HS-5 (cell line): ENCODE measurements at places on chromosomes 11 and 22.

- DNase-seq = peak; percentile 53
Observed at GRCh38 chr11:17790453-17790852, 55.9 kb downstream of the KCNC1 start.

DNA sequence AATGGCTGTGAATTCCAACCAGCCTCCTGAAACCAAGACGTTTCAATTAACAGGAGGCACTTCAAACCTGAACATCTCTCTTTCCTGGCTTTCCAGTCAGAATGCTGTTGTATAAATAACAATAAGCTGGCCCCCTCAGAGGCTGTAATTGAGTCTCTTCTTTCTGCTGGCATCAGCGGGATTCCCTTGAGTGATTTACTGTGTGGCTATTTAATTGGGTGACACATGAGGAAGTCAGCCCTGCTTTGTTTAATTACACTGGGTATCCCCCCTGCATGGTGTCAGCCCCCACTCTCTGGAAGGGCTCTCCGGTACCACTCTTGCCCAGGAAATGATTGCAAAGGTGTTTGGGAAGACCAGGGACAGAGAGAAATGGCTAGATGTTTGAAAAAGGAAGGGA is 101.6 kb downstream of the NTM start:
- DNase-seq = no peak

- DNase-seq = no peak
Observed at GRCh38 chr11:7480113-7480512, 5.2 kb upstream of the OLFML1 start.

GRCh38 chr11:121654843-121655536 is 202.2 kb upstream of the SORL1-AS1 start:
- no peak for DNase-seq

GRCh38 chr11:3047637-3048036 is 9.6 kb downstream of the CARS1 start:
- DNase-seq = no peak

DNA sequence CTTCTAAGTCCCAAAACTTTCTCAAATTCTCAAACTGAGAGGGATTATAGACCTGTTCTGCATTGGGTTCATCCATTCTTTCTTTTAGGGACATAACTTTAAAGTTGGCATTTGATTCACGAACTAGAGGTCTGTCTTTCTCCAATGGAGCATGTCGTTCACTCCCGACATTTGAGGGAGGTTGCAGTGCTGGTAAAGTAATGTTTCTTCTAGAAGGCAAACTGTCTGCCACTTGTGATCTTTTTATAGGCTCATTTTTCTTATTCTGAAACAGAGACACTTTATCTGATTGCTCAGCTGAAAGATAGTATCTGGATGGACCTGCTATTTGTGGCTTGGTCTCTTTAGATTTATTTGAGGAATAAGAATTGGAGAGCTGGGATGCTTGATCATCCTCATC is 40.4 kb upstream of the CCDC89 start:
- DNase-seq = no peak

GRCh38 chr11:107819361-107820014 is 39.1 kb downstream of the SLC35F2 start:
- no peak for DNase-seq

- DNase-seq = peak; percentile 46
Observed at GRCh38 chr11:14300661-14301304, 58.2 kb downstream of the RRAS2 start.

DNA sequence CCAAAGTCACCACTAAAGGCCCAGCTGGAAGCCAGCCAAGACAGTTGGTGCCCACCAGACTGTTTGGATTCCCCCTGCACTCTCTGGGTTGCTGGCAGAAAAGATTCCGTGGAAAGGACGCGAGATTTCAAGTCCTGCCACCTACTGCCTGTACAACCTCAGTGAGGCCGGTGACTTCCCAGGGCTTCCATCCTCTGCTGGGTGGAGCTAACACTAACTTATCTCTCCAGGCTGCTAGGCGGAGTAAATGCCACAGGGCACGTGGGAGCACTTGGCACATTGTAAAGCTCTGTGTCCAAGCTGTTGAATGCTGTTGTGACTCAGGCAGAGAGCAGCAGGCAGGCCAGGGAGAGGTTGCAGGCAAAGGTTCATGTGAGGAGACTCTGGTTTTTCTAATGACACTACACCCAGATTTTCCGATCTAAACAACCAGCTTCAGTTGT is 50.9 kb upstream of the CDON start:
- DNase-seq = peak; percentile 82

GRCh38 chr11:87290304-87290922 is 252.7 kb downstream of the TMEM135 start:
- peak; percentile 37 for DNase-seq

DNA sequence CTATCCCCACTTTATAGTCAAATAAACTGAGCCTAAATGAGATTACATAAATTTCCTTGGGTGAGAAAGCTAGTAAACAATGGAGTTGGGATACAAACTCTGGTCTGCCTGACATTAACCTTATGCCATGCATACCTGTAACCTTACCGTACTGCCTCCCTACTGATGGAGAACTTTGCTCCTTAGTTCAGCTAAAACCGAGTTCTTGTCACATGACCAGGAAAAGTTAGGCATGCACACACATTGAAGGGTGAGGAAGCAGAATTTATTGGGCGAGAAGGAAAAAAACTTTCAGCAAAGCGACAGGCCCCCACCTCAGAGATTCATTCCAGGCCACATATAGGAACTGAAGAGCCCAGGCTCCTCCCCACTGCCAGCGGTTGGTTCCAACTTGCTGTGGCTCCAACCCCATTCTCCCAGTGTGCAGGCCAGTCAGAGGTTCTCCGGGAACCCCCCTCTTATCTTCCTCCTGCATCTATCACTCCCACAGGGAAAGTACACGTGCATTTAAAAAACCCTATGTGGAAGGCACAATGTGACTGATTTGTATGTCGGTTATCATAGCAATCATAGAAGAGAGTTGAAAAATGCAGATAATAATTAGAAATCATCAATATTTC is 3.2 kb upstream of the PIWIL4 start:
- DNase-seq = no peak

- DNase-seq = no peak
Observed at GRCh38 chr22:25758316-25758715, 16.3 kb downstream of the MYO18B start.

- no peak for DNase-seq
Observed at GRCh38 chr11:95266751-95267374, 35.9 kb upstream of the SESN3 start.

DNA sequence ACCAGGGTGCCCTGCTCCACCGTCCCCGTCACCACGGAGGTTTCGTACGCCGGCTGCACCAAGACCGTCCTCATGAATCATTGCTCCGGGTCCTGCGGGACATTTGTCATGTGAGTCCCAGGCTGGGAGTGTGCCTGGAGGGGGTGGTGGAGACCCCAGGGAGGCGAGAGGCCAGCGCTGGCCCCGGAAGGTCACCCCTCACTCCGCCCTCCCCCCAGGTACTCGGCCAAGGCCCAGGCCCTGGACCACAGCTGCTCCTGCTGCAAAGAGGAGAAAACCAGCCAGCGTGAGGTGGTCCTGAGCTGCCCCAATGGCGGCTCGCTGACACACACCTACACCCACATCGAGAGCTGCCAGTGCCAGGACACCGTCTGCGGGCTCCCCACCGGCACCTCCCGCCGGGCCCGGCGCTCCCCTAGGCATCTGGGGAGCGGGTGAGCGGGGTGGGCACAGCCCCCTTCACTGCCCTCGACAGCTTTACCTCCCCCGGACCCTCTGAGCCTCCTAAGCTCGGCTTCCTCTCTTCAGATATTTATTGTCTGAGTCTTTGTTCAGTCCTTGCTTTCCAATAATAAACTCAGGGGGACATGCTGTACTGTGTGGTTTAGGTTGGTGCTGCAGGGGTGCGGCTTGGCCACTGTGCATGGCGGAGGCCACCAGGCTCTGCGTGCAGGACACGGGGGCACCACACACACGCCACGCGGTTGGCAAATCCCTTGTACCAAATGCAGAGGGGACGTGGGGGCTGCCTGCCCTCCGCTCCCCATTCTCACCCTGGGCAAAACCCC is 35.4 kb downstream of the MUC2 start:
- DNase-seq = no peak

- no peak for DNase-seq
Observed at GRCh38 chr11:12793506-12793905, 119.3 kb downstream of the TEAD1 start.

DNA sequence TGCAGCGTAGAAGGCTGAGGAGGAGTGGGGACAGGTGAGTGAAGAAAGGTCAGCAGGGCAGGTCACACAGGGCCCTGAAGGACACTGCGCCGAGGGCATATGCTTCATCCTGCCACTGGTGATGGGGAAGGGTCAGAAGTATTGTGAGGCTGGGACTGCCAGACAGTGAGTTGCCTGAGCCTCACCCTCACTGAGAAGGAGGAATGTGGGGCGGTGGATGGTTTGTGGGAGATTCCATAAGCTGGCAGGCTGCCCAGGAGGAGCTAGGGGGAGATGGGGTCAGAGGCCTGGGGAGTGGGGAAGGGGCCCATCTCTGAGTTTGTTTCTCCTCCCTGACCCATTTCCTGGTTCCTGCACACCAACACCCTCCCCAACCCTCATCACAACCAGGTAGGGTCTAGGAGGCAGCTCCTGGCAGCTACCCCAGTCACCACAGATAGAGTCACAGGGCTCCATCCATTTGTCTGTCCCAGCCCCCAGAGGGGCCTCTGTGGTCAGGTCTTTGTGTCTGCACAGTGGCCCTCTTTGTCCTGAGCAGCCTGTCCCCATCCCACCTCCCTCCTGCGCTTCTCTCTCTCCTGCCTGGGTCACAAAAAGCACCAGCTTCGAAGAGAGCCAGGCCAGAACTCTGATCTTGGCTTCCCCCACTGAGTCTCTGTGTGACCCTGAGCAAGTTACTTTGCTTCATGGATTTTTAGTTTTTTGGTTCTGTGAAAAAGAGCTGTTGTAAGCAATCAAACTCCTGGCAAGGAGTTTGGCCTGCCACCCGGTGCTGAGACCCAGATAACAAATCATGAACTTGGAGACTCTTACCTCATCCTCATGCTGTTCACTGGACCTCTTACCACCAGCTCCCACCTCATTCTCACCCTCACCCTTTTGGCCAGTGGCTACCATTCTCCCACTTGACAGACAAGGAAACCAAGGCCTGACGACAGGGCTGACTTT is 4.6 kb upstream of the P2RY2 start:
- no peak for DNase-seq

- no peak for DNase-seq
Observed at GRCh38 chr11:47819743-47820142, 28.4 kb downstream of the NUP160 start.

GRCh38 chr11:47980907-47981621 is 705 bp downstream of the PTPRJ start:
- no peak for DNase-seq

- no peak for DNase-seq
Observed at GRCh38 chr11:1916986-1917522, 2.4 kb upstream of the TNNT3 start.

DNA sequence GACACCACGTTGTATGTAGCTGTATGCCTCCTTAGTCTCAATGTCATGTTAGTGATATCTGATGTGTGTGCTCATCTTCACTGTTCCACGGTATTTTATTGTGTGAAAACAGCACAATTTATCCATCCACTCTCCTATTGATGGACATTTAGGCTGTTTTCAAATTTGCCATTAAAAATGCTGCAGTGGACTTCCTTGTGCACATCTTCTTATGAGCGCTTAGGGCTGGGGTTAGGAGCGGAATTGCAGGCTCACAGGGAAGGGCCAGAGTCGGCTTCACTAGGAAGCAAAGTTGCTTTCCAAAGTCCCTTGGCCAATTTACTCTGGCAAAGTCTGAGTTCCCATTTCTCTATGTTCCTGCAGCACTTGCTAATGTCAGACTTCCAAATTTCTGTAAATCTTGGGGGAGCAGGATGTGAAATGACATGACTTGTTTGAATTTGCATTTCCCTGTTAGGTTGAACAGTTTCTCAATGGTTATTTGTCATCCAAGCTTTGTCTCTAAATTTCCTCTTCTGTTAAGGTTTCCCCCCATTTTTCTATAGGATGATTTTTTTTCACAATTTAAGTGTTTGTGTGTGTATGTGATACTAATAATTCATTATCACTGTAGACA is 75.4 kb downstream of the MYEOV start:
- no peak for DNase-seq

DNA sequence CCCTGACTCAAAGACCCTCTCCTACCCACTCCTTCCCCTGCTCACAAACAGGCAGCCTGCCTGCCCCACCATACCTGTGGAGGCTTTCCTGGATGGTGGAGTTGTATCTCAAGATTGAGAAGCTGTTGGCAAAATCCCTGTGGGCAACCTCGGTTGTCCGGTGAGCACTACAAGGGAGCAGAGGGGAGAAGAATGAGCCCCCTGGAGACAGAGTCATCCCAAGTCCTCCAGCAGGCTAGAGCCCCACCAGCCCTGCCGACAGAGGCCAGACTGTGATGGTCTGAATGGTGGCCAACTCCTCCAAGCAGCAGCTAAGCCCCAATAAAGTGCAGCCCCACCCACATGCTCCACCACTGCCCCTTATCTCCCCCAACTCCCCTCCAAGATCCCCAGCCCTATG is 17.5 kb downstream of the TMPRSS13 start:
- DNase-seq = no peak

- no peak for DNase-seq
Observed at GRCh38 chr11:134939905-134940304, 527.9 kb upstream of the B3GAT1 start.

GRCh38 chr11:2445746-2446551 is 1.1 kb downstream of the KCNQ1 start:
- DNase-seq = no peak

DNA sequence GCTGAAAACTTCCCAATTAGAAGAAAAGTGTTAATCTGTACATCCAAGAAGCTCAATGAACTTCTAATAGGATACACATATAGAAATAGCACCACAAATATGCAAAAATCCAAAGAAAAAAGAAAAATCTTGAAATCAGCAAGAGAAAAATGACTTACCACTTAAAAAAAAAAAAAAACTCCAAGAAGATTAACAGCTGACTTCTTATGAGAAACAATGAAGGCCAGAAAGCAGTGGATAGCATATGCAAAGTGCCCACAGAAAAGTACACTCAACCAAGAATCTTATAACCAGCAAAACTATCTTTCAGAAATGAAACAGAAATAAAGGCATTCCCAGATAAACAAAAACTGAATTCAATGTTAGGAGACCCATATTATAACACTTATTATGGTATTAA is 29.9 kb upstream of the OR5B12 start:
- no peak for DNase-seq

DNA sequence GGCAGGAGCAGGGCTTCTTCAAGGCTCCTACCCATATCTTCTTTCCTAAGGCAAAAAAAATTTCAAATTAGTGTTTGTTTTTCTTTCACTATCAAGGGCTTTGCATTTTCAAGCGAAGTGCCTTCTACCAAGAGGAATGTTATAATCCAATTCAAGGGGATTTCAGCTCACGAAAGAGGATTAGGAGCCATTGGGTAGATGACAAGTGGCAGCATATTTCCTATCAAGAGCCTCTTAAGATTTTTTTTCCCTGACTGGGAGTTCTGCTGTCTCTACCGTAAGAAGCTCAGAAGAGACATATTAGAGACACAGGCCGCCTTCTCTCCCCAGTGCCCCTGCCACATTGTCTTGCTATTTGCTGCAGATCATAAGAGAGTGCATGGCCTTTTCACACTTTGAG is 55.9 kb upstream of the BMAL1 start:
- DNase-seq = no peak
